ENCODE measurements at places on chromosomes 5 and 9.

GRCh38 chr9:116547729-116548426, 139.2 kb upstream of the TRIM32 start:
- no peak for DNase-seq

DNA sequence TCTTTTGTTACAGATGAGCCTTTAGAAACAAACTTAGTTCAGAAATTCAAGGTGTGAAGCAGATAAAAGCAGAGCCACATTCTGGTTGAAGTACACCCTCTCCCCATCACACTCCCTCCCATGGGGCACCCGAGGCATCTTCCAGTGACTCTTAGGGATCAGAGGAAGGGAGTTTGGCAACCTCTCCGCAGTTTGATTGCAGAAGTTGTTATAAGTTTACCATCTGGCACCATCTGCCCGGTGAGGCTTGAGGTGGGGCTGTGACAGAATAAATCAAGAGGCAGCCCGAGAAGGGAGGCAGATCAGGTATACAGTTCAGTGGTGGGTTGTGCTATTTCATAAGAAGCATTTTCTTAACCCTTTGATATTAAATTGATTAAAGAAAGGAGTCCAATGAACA, 458.6 kb upstream of the CLINT1 start:
- DNase-seq, result no peak

DNA sequence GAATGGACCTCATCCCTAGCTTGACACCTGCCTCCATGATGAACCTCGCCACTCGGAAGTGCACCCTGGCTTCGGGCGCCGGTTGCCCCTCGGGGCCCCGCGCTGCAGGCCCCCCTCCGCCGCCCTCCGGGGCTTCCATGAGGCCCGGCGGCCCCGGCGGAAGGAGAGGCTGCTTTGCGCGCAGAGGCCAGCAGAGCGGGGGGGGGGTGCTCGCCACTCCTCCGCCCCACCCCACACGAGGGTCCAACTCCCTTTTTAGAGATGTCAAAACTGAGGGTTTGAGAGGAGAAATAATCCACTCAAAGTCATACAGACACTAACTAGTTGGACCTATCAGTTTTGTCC, 7.9 kb downstream of the DUSP1 start:
- no peak for DNase-seq

DNA sequence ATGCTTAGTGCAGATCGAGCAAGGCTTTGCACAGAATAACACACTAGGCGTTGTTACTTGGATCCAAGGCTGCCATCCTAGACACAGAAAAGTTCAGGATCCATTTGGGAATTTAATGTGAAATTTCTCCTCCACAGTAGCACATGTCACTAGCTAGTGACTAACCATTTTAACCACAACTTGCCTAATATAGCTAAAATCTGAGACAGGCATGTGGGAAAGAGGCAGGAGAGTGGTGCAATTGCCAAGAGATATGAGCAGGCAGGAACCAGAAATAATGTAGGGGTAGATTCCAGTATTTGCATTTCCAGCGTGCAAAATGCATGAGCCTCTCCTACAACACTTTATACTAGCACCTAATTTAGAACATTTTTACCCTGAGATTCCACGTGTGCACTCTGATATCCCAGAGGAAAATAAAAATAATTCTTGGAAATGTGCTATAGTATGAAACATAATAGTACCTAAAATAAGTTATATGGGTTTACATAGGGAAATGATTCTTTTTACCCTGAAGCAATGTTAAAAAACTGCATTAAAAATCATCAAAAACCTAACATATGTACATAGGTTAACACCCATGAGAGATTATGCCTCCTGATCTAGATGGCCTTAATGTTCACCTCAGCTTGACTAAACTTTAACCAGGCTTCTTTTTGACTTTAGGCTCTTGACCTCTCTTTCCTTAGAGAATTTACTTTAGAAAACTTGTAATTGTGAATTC, 1230.6 kb upstream of the NUDT12 start:
- no peak for DNase-seq

DNA sequence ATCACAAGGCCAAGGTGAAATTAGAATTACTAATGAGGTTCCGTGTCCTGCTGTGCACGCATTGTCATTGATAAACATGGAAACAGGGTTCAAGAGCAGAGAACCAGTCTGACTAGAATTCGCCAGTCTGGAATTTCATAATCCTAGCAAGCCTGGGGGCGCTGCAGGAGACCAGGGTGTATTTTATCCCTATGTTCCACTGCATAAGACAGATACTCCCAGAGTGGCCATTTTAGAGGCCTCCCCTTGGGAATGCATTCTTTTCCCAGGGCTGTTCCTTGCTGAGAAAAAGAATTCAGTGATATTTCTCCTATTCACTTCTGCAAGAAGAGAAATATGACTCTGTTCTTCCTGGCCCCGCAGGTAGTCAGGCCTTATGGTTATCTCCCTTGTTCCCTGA, 1387.7 kb downstream of the MAT2B start:
- DNase-seq, result no peak

DNA sequence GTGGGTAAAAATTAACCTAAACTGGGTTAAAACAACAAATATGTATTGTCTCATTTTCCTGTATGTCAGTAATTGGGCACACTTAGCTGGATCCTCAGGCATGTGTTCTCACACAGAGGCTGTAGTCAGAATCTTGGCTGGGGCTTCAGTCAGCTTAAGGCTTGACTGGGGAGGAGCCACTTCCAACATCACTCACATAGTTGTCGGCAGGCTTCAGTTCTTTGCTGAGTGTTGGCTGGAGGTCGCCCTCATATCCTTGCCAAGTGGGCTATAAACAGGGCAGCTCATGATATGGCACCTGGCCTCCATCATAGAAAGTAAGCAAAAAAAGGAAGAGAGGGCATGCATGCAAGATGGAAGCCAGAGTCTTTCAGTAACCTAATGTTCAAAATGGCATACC, 173.0 kb downstream of the GIN1 start:
- no peak for DNase-seq

- no peak for DNase-seq
These were observed 549.9 kb upstream of the CYLC2 start for GRCh38 chr9:102445181-102445747.

DNA sequence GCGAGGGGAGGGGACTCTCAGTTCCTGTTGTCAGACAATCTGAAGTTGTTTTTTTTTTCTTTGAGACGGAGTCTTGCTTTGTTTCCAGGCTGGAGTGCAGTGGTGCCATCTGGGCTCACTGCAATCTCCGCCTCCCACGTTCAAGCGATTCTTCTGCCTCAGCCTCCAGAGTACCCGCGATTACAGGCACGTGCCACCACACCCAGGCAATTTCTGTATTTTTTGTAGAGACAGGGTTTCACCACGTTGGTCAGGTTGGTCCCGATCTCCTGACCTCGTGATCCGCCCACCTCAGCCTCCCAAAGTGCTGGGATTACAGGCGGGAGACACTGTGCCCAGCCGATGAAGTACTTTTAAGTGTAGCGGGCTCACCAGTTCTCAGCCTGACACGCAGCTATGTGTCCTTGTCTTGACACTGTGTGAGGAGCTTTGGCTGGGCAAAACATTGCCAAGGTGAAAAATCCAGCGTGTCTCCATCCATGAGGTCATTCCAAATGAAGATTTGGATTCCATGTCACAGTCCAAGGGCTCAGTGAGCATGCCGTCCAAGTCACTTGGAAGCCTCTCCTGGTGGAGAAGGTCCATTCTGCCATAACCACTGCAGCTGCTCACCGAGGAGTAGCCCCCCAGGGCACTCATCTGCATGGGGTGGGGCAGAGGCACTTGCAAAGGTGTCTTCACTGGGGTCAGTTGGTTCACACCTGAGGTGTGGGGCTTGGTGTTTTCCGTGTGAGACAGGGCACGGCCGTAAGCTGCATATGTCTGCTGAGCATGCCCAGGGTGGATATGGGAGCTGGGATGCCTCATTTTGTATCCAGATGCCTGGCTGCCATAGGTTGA, 32.0 kb downstream of the OR2V1 start:
- DNase-seq, result no peak

DNA sequence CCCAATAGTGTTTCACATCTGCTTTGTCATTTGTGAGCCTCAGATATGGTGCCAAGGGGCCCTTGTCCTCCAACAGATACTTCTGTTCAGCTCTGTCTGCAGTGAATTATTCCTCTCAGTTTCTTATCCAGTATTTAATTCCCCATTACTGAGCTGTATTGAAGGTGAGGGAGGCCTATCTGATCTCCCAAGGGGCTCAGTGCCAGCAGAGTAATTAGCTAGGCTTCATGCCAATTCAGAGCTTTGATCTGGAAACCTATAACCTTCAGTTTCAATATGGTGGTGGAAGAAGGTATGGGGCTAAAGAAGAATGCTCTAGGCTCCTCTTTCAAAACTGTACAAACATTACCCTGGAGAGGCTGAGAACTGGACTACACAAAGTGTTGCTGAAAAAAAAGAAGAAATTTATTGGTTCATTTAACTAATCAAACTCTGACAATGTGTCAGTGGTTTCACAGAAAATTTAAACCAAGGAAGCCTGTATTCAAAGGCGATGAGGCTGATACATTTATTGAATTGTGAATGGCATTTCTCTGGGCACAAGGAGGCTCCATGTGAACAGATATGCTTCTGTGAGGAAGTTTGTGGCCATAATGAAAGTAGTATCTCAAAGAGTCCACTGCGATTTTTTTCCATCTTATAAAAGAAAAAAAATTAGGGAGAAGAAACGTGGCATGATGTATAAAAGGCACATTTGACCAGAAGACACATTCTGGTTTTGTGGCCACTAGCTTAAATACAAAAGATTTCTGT, 397.8 kb downstream of the TLE4 start:
- DNase-seq, result no peak

GRCh38 chr5:147223948-147224791, 10.7 kb upstream of the STK32A start:
- DNase-seq, result no peak

GRCh38 chr5:4023091-4023752, 427.6 kb downstream of the IRX1 start:
- DNase-seq, result no peak

DNA sequence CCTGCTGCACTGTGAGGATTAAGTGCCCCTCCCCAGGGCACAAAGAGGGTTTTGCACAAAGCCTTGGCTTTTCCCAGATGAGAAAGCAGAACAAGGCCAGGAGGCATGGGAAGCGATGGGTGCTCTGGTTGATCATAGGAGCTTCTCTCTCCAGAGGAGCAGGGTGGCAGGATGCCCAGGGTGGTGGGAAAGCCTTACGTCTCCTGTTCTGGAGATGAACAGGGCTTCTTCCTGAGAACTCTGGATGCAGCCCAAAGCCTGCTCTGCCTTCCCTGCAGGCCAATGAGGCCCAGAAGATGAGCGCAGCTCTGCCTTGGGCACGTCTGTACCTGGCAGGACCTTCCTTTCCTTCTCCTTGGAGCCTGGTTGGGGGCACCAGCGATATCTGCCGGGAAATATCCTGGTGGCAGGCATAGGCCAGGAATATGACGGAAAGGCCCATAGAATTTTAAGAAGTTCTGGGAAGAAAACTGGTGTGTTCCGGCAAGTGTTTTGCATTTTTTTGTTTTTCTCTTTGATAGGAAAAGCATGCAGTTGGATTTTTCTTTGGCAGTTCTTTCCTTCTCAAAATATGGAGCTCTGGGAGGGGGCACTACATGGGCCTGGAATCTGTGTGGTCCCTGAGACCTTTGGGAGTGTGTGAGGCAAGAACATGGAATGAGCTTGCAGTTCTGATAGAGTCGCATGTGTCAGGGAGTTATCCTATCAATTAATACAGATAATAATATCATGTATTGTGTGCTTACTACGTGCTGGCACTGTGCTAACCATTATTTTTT, 253.2 kb upstream of the KLF4 start:
- DNase-seq, result no peak

- no peak for DNase-seq
These were observed 13.3 kb upstream of the RECK start for GRCh38 chr9:36023260-36024048.

DNA sequence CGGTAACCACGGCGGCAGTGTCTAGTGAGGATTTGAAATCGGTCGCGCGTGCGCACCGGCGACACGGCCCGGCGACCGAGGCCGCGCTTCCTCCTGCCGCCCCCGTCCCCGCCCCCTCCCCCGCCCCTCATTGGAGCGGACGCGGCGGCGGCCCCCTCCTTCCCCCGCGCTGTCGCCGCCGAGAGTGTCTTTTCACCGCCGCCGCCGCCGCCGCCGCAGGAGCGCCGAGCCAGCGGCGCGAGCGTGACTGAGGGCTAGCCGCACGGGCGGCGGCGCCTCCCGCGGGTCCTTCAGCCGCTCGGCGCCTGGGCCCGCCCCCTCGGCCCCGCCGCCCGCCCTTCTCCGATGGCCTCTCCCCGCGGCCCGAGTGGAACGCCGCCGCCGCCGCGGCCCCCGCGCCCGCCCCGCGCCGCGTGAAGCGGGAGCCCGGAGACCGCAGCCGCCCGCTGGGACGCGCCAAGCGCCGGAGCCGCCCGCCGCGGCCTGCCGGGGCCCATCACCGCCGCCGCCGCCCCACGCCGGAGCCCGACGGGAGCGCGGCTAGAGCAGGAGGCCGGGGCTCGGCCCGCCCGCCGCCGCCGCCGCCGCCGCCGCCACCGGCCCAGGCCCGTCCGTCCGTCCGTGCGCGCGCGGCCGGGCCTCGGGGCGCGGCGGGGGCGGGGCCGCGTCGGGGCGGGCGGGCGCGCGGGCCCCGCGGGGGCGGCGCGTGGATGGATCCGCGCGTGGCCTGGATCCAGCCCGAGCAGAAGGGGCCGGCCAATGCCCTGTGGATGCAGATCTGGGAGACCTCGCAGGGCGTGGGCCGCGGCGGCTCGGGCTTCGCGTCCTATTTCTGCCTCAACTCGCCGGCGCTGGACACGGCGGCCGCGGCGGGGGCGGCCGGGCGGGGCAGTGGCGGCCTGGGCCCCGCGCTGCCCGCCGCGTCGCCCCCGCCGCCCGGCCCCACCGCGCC, at the start of gene TENT4A:
TSS of gene TENT4A (plus strand) at position 159 of the 952 bp plus-strand sequence. CDS start at position 711, 552 bp downstream.
- DNase-seq, result no peak

GRCh38 chr9:109588415-109588814, 90.3 kb upstream of the PTPN3 start:
- DNase-seq, result no peak

DNA sequence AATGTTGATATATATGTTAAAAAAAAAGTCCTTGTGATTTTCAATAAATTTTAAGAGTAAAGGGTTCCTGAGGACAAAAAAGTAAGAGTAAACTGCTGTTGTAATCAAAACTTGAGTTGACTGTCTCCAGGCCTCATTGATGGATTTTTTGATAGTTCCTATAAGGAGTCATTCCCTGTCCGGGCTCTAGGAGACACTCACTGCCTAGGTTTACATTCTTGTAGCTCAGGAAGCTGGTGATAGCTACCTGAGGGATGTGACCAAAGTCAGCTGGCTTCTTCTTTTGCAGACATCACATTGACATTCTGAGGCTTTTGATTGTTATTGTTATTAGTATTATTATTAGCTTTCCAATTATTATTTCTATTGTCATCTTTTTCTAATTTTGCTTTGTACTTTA, 116.5 kb upstream of the FBXL7 start:
- no peak for DNase-seq

GRCh38 chr9:133961226-133962165, 30.6 kb downstream of the VAV2 start:
- no peak for DNase-seq

DNA sequence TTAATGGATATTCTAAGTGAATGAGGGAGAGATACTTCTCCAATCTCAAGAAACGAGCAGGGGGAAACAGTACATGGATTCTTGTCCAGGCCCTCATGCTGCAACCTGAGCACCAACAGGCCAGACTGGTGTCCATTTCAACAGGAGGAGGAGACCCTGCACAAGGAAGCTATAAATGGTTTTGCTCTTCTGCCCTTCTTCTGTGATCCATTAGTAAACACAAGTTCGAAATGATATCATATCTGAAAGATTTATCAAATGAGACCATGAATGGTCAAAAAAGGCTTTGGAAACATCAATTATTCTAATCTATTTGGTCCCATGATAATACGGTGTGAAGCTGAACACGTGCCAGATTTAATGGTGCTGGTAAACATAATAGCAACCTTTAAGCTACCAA, 109.8 kb downstream of the NR6A1 start:
- no peak for DNase-seq

Data from KG1 (cell line).